Thymus (tissue), 14 donors: ENCODE measurements at places on chromosomes 1 and 21. TPM values are rescaled to one million over a fixed set of nuclear protein-coding genes. Genes with fewer than 3 reads are reported as not detected.
A peak's percentile ranks its signal among the peaks of the same experiment; 100 is the strongest.

The SPATA21 gene
- polyA plus RNA-seq, result 0.25 TPM

The OR2G6 gene
- 0.05 TPM for polyA plus RNA-seq

The MYBPH gene
- 1.7 TPM for polyA plus RNA-seq

The NMNAT2 gene
- polyA plus RNA-seq, result 0.23 TPM

The TBX15 gene
- polyA plus RNA-seq, result 0.48 TPM

DNA sequence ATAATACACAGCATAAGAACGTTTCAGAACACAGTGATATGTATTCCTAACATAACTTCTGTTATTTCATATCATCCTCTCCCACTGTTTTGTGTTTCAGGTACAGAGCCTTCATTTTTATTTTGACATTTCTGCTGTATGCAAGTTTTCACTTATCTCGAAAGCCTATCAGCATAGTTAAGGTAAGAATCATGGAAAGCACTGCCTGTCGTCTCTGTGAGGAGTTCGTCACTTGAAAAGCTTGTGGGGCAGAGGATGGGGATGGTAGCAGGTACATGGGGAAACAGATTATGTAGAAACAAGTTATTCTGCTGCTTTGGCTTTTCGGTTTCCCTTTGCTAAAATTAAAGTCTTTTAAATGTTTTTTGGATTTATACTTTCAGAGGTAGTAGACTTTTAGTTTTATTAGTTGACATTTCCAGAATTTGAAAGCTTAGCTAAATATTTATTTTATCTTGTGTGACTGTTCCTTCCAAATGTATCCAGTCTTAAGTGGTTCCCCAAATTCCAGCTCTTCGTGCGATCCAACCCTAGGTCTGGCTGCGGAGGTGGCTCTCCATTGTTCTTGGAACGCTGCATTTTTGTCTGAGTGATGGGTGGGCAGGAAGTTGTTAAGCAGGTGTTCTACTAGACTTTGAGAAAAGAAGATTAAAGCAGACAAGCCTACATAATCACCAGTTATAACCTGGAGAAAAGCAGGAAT lies 12.2 kb downstream of the SLC37A1 start:
- DNase-seq, result no peak

GRCh38 chr1:86140281-86140880 lies 16.2 kb downstream of the COL24A1 start:
- no peak for DNase-seq

DNA sequence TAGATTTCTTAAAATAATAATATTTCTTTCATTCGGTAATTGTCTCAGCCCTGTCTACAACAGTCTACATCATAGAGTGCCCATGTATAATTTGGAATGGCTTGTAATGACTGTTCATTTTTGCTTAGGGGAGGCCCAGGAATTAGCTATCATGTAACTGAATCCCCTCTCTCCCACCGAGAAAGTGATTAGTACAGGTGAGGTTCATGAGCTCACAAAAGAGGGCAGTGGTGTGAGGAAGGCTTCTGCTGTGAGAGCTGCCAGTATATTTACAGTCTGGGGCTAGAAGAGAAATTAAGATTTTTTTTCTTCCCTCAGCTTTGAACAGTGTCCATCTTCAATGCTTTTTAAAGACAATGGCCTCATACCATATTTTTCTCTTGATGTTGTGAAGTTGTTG lies 340.7 kb downstream of the ADGRL2 start:
- no peak for DNase-seq

DNA sequence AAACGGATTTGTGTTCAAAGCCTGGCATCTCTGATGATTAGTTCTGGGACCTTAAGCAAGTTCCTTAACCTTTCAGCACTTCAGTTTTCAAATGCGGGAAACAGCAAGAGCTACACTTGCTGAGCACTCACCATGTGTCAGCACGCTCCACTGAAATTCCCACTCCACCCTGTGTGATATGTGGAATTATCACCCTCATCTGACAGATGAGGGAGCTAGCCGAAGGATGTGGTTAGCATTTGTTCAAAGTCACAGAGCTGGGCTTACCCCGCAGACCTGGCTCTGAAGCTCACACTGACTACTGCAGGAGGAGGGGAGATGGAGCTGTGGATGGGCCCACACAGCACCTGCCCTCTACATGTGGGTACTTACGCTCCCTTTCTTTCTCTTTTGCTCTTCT lies 29.1 kb downstream of the IL12RB2 start:
- DNase-seq, result peak; percentile 65

DNA sequence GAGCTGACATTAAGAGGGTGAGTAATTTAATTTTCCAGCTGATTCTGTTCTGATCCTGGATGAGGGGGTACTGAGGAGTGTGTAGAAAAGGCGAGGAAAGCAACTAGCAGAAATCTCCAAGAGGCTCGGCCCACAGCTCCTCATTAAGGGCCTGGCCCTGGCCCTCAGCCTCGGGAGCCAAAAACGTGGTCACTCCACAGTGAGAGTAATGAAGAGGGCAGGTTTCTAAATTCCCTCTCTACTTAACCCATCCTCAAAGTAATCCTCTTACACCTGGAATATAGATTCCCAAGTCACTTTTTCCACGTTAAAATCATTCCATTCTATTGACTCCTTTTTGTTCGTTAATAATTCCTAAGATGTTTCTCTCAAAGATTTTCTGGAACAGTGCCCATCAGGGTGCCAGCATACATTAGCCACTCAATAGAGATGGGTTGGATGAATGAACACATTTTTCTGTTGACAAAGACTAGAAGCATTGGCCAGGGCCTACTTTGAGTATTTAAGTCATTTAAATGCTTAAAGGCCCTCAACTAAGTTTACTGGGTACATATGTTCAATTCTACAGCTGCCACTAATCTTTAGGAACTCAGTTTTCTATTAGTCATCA lies 1.1 kb upstream of the COL11A1 start:
- DNase-seq, result no peak

- DNase-seq, result no peak
Observed at GRCh38 chr1:191582169-191582568, 576.1 kb upstream of the RGS18 start.

DNA sequence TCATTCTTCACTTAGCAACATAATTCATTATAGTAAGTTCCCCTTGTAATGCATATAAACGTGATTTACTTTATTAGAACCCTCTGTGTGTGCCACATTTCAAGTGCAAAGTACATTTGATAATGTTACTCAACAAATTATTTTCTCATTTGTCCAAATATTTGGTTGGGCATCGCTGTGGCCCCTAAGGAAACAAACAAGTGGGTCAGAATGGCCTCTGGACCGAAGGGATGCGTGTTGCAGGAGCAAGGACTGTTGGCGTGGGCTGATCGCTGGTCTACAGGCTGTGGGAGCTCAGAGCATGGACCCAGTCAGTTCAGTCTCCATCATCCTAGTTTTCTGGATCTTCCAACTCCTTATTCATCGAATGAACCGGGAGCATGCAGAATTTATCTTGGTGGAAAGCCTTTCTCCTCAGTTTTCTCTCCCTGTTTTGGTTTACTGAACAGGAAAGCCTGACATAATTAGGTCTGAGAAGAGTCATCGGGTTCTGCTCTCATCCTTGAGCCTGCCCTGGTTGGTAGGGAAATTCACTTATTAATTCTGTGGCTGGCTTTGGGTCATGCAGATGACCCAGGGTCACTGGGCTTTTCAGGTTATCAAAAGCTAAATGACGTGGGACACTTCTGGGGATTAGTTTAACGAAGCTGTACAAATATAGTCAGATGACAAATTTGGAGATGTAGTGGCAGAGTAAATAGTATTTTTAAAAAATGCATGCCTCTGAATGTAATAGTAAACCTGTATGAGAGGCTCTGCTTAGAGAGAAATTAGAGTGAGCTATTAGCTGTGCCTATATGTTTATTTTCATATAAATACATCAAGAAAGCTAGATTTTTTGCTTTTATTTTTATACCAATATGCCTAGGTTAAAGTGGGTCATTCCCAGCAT lies 200.2 kb downstream of the SDCCAG8 start:
- DNase-seq, result no peak

- no peak for DNase-seq
Observed at GRCh38 chr21:42310411-42311001, 4.7 kb downstream of the TFF3 start.

- no peak for DNase-seq
Observed at GRCh38 chr1:30469426-30469825, 254.0 kb downstream of the MATN1 start.
